NCI-H1105 treated with DMSO at 0.1 percent for 48 hours (cell line): ENCODE measurements at places on chromosomes 6 and 20.

DNA sequence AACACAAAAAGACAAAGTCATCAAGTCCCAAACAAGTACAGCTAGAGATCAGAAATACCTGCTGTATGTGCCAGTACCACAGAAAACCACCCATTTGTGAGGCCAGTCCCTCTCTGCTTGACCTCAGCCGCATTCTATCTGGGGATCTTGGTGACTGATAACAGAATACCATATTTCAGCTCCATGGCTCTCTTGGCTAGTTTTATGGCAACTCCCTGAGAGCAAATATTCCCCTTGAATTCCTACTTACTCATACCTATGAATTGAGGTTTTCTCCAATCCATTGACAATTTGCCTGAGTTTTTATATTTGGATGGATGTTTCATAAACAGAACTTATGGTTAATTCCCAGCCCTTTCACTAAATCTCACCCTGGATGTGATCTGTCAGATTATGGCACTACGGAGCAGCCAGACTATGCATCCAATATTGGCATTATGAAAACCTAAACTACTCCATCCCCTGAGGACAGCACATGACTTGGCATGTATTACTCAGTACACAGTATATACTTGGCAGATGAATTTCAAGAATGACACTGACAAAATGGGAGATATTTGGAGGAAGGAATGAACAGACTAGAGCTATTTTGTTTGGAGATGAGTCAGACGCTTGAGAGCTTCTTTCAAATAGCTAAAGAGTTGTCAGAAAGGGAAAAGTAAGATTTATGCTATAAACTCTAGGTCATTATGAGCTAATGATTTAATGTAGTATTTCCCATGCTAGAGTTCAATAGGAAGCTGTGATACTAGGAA lies 95.7 kb downstream of the PRDM1 start:
- DNase-seq = no peak

DNA sequence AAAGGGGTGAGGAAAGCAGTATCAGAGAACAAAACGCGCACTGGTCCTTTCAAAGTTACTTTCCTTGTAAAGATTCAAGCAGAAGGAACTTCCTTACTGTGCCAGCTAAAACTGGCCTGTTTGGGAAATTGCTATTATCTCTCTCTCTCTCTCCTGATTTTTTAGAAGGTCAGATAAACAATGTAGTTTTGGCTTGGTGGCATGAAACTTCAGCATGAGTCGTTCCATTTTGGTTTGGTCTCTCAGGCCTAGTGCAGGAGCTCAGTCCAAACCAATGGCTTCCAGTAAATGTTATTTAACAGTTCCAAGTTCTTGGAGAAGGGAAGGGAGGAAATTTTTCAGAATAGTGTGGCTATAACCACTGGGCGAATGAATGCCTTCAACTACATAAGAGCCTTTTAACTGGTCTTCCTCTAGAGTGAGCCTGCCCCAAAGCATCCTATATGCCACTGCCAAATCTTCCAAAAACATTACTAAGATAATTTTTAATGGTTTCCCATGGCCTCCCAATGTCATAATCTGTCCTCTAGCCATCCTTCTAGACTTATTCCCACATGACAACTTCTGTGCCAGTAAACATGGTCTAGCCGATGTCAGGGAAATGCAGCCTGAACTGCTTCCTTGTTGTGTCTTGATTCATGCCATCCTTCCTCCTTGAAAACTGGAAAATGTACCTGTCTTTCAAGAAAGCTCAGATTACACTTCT lies 9.1 kb upstream of the SNX9 start:
- DNase-seq = no peak

DNA sequence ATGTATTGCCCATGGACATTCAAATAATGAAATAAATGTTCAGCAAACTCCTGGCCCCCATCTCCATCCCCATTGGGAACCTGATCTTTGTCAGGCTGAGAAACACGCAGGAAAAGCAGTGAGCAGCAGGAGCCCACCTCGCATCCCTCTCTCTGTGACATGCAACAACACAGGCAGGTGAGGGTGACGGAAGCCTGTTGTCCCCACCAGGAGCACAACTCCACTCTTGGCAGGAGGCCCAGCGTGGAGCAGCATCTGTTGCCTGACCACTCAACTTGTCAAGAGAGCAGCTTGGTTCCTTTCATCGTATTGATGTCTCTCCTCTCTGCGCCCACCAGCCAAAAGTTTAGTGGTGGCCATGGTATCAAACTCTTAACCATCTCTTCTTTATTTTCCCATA lies 586.9 kb upstream of the ARID1B start:
- DNase-seq = peak; percentile 90

DNA sequence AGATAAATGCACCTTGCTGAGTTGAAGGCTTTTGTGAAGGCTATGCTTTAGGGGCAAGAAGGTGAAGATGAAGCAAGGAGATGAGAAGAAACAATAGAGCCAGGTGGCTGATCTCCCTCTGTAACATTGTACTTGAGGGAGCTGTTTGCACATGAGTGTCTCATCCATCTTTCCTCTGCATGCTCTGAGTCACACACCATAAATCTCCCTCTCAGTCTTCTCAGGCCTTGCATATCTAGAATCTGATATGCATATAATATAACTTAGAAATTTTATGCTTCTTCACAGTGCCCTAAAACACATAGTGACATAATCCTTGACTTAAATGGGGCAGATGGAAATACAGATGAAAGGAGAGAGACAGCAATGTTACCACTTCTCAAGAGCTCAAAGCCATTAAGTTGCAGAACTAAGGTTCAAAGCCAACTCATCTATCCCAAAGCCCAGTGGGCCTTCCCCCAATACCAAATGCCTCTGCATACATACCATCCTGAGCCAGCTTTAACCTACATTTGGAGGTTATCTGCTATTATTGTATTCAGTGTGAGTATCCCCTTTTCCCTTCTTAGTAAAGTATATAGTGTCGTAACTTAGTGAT lies 62.4 kb upstream of the STXBP5 start:
- no peak for DNase-seq

DNA sequence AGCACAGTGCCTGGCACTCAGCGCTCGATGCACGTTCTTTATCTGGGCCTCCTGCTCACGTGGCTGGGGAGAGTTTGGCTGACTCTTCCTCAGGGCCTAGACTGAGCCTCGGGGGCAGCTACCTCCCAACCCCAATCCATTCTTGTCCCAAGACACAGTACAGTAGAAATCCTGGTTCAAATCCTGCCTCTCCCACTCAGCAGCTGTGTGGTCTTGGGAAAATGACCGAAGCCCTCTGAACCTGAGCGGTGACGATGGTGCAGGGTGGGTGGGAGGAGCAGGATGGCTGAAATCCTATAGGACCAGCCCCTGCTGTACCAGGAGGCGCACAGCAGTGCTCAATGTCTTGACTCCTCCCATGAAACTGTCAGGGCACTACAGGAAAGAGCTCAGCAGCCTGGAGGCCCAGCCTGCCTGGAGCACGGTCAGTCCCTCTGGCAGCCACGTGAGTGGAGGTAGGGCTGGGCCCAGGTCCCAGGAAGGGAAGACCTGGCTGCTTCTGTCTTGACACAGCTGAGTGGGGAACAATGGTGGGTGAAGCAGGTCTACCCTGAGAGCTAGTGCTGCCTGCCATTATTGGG lies 31.5 kb downstream of the PDRG1 start:
- DNase-seq = no peak

- no peak for DNase-seq
Observed at GRCh38 chr20:10508060-10508459, 73.0 kb downstream of the SLX4IP start.

DNA sequence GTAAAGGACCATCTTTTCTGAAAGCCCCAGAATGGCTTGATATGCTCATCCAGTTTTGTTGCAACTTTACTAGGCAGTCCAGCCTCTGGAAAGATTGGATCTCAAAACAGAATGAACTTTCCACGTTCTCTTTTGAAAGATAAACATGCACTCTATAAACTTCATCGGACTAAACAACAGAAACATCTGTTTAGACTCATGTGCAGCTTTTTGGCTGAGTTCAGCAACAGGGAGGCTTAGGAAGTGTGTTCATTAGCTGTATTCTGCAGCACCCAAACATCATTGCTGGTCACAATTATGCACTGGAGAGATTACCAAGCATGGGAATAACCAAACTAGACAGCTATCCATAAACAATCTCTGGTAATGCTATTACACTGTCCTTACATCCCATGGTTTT lies 180.5 kb downstream of the TENT5A start:
- no peak for DNase-seq

- DNase-seq = no peak
Observed at GRCh38 chr6:134727081-134727480, 222.8 kb downstream of the ALDH8A1 start.

GRCh38 chr20:11876555-11876954 lies 41.1 kb upstream of the BTBD3 start:
- DNase-seq = no peak

- DNase-seq = no peak
Observed at GRCh38 chr20:38604873-38605303, 3.3 kb downstream of the ARHGAP40 start.

- no peak for DNase-seq
Observed at GRCh38 chr6:99148761-99149160, 200.7 kb downstream of the FAXC start.

- DNase-seq = peak; percentile 91
Observed at GRCh38 chr20:31573555-31574321, 31.4 kb upstream of the ID1 start.

GRCh38 chr6:168058691-168059551 lies 20.1 kb downstream of the FRMD1 start:
- no peak for DNase-seq

- DNase-seq = no peak
Observed at GRCh38 chr6:96394727-96395126, 126.9 kb upstream of the UFL1 start.

- DNase-seq = no peak
Observed at GRCh38 chr6:125140808-125141207, 12.8 kb upstream of the TPD52L1 start.

GRCh38 chr6:170203212-170203611 lies 87.7 kb downstream of the DLL1 start:
- no peak for DNase-seq

DNA sequence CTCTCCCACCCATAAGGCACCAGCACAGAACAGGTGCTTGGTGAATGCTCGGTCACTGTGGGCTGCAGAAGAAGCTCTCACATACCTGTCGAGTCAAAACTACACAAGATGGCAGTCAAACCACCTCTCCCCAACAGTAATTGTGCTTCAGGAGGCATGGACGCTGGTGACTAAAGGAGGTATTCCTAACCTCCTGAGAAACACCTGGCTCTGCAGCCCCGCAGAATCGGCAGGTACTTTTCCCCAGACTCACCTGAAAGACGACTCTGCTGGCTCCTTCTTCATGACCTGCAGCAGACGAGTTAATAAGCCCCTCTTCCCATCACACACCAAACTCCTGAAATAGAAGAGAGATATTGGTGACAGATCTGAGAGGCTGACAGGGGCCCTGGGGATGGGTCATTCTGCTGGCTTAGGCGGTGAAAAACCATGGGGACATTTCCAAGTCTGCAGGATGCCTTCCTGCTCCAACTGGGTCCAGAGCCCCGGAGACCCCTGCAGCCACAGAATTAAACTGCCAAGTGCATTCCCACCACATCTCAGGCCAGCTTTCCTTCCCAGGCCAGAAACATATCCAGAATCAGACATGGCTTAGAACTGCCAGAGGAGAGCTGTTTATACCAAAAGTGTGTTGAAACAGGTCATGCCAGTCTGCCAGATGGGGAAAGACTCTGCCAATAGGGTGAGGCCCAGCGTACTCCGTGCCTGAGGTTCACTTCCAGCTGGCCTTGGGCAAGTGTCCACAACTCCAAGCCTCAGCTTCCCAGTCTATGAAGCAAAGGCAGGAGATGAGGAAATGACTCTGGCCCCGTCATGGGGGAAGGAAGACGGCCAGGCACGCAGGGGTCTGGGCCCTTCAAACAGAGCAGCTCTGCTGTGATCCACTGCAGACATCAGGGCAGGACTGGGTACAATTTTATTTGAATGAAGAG lies 53.0 kb downstream of the MYH7B start:
- DNase-seq = no peak

- no peak for DNase-seq
Observed at GRCh38 chr6:128505603-128506002, 14.8 kb downstream of the PTPRK start.

GRCh38 chr6:53939830-53940229 lies 145.0 kb downstream of the LRRC1 start:
- no peak for DNase-seq
